ENCODE measurements at places on chromosomes 7 and 10. TPM values are rescaled to one million over a fixed set of nuclear protein-coding genes. Genes with fewer than 3 reads are reported as not detected.

- H3K27me3 ChIP-seq, result no peaks in the 10 kb centered on the region
- H3K4me3 ChIP-seq, result no peak overlapping the region
- H3K36me3 ChIP-seq, result no peaks in the 10 kb centered on the region
- H3K4me1 ChIP-seq, result no peaks in the 10 kb centered on the region
- no peak overlapping the region for H3K27ac ChIP-seq
Measured at GRCh38 chr7:137020351-137020750, 151.9 kb downstream of the CHRM2 start.

DNA sequence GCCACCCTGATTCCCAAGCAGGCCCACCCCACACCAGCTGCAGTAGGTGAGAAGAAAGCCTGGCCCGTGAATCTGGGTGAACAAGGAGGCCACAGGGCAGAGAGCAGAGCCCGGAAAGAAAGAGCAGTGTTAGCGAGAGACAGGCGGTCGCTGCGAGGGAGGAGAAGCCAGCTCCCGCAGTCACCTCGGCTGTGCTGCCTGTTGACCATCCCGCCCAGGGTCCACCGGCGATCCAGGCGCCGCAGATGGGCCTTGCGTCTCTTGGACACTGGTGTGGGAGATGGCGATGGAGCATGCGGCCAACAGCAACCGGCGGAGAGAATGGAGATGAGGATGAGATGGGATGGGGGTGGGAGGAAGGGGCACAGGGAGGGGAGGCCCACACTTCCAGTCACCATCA lies 128.8 kb downstream of the NEURL1 start:
- no peak overlapping the region for H3K27ac ChIP-seq
- DNase-seq, result no peak
- H3K4me1 ChIP-seq, result peaks cover 14% of the 10 kb centered on the region

GPR15LG gene
- not detected for total RNA-seq

DNA sequence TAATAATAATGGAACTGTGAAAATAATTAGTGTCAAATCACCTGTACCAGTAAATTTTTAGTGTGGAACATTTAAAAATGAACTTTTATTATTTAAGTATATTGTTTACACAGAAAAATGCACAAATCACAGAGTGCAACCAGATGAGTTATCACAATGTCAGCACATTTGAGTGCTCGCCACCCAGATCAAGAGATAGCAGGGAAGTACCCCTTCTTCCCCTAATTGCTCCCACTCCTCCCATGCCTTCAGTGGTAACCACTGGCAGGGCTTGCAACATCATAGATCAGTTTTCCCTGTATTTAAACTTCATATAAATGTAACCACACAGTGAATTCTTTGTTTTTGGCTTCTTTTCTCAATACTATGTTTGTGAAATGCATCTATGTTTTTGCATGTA lies 7.8 kb upstream of the GPR141 start:
- no peaks in the 10 kb centered on the region for H3K36me3 ChIP-seq
- H3K27me3 ChIP-seq, result no peaks in the 10 kb centered on the region
- no peak overlapping the region for H3K4me3 ChIP-seq
- no peaks in the 10 kb centered on the region for H3K4me1 ChIP-seq
- no peak for DNase-seq

- no peak overlapping the region for H3K27ac ChIP-seq
- no peak overlapping the region for H3K4me3 ChIP-seq
- no peaks in the 10 kb centered on the region for H3K27me3 ChIP-seq
Measured at GRCh38 chr10:18179891-18180290, 39.7 kb downstream of the CACNB2 start.

DNA sequence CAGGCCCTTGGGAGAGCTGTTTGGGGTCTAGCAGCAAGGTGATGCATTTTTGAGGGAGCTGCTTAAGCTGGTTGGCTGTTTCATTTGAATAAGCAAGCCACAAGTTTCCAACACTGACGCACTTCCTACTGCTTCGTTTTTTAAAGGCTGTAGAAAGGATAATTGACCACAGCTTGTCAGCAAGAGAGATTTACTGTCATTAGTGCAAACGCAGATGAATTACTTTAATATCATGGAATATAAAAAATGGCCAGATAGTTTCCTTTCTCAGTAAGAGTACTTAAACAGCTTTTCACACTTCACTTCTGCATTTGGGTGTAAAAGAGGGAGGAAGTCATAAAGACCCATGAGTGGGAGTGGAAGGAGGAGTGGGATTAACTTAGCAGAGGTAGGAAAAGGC lies 61.5 kb downstream of the FZD1 start:
- H3K27ac ChIP-seq, result no peak overlapping the region
- H3K4me3 ChIP-seq, result no peak overlapping the region
- no peaks in the 10 kb centered on the region for H3K36me3 ChIP-seq
- no peak for DNase-seq

DNA sequence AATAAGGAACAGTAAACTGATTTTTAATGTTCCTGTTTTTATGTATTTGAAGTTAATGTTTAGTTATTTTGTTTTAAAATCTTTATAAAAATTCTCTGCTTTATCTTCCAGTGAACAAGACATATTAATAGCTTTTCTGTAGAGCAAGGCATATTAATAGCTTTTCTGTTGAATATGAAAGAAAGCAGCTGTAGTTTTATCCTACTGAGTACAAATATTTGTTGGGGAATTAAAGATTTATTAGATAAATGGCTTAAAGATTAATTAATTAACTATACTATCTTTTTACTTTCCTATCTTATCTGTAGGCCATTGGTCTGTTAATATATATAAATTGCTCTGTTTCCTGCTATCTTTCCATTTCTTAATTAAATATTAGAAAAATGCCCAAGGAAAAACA lies 299.6 kb downstream of the ADK start:
- no peaks in the 10 kb centered on the region for H3K36me3 ChIP-seq
- H3K4me1 ChIP-seq, result no peaks in the 10 kb centered on the region
- no peak for DNase-seq
- H3K4me3 ChIP-seq, result no peak overlapping the region
- H3K27ac ChIP-seq, result no peak overlapping the region

- peaks cover 20% of the 10 kb centered on the region for H3K4me1 ChIP-seq
- H3K27me3 ChIP-seq, result no peaks in the 10 kb centered on the region
- no peak overlapping the region for H3K4me3 ChIP-seq
- no peak overlapping the region for H3K27ac ChIP-seq
Measured at GRCh38 chr7:44080118-44080517, 2.2 kb downstream of the POLM start.

WIPF3 gene
- 0.67 TPM for total RNA-seq

GRCh38 chr7:84336303-84336702 lies 141.7 kb upstream of the SEMA3A start:
- H3K27ac ChIP-seq, result no peak overlapping the region
- no peaks in the 10 kb centered on the region for H3K36me3 ChIP-seq
- no peaks in the 10 kb centered on the region for H3K27me3 ChIP-seq
- DNase-seq, result no peak
- no peak overlapping the region for H3K4me3 ChIP-seq

- H3K36me3 ChIP-seq, result no peaks in the 10 kb centered on the region
- H3K27me3 ChIP-seq, result no peaks in the 10 kb centered on the region
- DNase-seq, result peak; percentile 30
Measured at GRCh38 chr10:86162696-86163400, 203.7 kb downstream of the GRID1 start.

DNA sequence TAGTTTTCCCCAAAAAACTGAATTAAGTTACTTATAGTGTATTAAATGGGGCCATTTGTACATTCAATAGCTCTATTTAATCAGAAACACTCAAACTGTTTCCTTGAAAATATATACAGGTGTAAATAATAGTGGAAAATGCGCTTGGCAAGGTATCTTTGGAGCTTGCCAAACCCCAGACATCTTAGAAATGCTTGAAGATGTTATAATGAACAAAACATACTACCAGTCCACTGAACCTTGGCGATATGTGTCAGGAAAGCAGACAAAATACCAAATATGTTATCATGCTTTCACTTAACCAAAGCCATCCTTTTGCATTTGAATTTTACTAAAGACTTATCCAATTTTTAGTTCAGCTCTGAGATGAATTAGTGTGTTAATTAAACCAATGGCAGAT lies 352.7 kb upstream of the SEMA3A start:
- H3K36me3 ChIP-seq, result no peaks in the 10 kb centered on the region
- H3K27ac ChIP-seq, result no peak overlapping the region
- H3K4me1 ChIP-seq, result no peaks in the 10 kb centered on the region

PNLIPRP3 gene
- 0.20 TPM for total RNA-seq

GRCh38 chr10:7260412-7260900 lies 150.4 kb downstream of the SFMBT2 start:
- no peak for DNase-seq
- no peaks in the 10 kb centered on the region for H3K27me3 ChIP-seq
- H3K27ac ChIP-seq, result no peak overlapping the region
- no peaks in the 10 kb centered on the region for H3K36me3 ChIP-seq

DNA sequence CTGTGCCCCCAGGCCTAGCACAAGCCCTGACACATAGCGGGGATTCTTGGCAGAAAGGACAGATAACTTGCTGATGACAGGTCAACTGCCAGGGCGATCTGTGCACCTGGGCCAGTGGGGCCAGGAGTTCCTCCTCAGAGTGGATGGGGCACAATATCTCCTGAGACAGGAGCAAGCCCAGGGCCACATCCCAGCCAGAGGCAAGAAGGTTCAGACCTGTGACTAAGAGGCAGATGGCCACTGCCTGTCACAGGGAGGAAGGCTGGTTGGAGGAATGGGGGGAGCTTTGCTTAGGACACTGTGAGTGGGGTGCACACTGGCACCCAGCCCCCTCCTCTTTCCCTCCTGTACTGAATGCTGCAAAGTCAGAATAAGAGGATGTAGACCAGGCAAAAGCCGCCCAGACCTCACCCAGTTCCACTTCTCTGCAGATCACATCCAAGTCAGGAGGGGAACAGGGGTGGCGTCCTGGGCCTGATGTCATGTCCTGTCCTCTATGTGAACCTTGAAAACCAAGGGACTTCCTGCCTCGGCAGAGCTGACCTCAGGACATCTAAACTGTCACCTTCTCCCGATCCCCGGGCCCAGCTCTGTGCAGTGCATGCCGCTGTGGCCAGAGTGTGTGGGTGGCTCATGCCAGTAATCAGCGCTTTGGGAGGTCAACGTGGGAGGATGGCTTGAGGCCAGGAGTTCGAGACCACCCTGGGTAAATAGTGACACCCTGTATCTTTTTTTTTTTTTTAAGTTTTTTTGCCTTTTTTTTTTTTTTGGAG lies 1.3 kb downstream of the GUSB start:
- H3K27me3 ChIP-seq, result no peaks in the 10 kb centered on the region
- DNase-seq, result peak; percentile 86
- H3K36me3 ChIP-seq, result peaks cover 8% of the 10 kb centered on the region
- peak overlapping the region; percentile 90 for H3K27ac ChIP-seq
- peaks cover 16% of the 10 kb centered on the region for H3K4me1 ChIP-seq
- H3K4me3 ChIP-seq, result peak overlapping the region; percentile 98

DNA sequence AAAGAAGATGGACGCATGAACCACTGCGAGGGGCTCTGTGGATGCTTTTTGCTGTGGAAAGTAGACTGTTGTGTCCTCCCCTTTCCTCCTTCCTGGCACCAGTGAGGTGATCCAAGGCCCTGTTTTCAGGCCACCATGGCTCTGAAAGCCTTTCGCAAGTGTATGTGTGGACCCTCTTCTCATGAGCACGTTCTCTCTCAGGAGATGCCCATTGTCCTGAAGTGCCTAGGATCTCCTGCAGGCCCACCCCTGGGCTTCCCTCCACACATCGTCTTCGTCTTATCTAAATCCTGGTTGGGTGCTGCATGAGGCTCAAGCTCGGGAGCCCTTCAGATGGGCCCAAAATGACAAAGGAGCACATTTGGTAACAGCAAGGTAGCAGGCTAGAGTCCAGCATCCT lies 188.2 kb downstream of the PTPN20 start:
- no peaks in the 10 kb centered on the region for H3K4me1 ChIP-seq
- H3K27ac ChIP-seq, result no peak overlapping the region
- no peaks in the 10 kb centered on the region for H3K36me3 ChIP-seq
- no peak for DNase-seq

LLCFC1 gene
- total RNA-seq, result not detected

DNA sequence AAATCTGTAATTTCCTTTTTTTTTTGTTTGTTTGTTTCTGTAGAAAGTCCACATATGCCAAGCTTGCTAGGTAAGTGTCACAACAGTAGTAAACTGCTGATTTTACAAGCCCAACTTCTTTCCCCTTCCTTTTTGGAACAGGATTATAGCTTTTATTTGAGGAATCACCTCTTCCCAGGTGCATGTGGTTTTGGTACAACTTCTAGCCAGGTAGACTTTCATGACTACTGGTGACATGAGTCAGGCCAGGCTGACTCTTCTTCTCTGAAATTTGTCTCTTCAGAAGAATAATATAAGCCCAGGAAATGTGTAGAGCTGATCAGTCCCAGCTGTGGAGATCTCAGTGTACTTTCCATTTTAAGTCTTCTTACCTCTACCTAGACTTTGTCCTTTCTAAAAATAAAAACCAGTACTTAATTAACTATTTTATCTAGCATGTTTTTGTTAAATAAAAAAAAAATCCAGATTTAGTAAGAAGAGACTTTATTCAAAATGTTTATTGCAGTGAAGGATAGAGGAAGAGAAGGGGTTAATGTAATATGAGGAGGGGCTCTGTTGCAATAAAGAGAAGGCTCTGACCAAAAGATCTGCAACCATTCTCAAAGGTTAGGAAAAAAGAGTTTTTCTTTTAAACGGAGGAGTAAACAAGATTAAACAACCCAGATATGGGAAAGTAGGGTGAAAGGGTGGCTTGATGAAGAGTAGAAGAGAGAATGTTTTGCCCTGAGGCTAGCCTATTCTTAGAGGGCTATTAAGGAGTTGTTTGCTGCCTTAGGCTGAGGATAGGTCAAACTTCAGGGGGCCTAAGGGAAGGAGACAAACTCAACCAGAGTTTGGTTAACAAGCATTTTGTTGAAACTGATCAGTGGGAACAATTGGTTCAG lies 664.2 kb downstream of the SORCS1 start:
- H3K27me3 ChIP-seq, result no peaks in the 10 kb centered on the region
- DNase-seq, result no peak
- no peaks in the 10 kb centered on the region for H3K4me1 ChIP-seq

LRRC4 gene
- total RNA-seq, result 6.4 TPM

DNA sequence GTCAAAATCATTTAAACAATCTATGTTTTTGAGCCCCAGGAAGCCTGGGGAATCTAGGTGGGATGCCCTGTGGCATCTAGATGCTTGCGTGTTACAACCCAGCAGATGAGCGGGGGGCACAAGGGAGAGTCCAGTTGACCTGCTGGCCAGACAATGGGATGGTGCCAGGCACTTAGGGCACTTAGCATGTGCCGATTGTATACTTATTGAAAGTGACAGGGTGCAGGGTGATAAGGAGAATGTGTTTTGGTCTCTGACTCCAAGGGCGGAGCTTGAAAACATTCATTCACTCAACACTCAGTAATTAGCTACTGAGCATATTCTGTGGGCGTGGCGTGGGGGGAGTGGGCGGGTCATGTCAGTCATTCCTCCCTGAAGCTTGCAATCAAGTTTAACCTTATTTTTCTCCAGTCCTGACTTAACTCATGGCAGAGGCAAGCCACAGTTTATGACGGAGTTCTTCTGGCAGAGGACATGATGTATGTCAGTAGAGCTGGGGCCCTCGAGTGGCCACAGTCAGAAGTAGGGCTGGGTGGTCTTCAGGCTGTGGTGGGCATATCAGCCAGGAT lies 115.1 kb downstream of the PRKCQ start:
- H3K36me3 ChIP-seq, result no peaks in the 10 kb centered on the region
- H3K4me1 ChIP-seq, result no peaks in the 10 kb centered on the region
- H3K27me3 ChIP-seq, result no peaks in the 10 kb centered on the region

All from upper lobe of right lung (tissue), 1 donor.